ENCODE measurements at places on chromosomes 5 and 9.
A peak's percentile ranks its signal among the peaks of the same experiment; 100 is the strongest.

- no peak for DNase-seq
Measured at GRCh38 chr9:93114984-93115335, 18.9 kb downstream of the CARD19 start.

- no peak for DNase-seq
Measured at GRCh38 chr5:72537166-72537565, 30.0 kb upstream of the ZNF366 start.

GRCh38 chr9:97673922-97674321 is 23.2 kb downstream of the XPA start:
- no peak for DNase-seq

DNA sequence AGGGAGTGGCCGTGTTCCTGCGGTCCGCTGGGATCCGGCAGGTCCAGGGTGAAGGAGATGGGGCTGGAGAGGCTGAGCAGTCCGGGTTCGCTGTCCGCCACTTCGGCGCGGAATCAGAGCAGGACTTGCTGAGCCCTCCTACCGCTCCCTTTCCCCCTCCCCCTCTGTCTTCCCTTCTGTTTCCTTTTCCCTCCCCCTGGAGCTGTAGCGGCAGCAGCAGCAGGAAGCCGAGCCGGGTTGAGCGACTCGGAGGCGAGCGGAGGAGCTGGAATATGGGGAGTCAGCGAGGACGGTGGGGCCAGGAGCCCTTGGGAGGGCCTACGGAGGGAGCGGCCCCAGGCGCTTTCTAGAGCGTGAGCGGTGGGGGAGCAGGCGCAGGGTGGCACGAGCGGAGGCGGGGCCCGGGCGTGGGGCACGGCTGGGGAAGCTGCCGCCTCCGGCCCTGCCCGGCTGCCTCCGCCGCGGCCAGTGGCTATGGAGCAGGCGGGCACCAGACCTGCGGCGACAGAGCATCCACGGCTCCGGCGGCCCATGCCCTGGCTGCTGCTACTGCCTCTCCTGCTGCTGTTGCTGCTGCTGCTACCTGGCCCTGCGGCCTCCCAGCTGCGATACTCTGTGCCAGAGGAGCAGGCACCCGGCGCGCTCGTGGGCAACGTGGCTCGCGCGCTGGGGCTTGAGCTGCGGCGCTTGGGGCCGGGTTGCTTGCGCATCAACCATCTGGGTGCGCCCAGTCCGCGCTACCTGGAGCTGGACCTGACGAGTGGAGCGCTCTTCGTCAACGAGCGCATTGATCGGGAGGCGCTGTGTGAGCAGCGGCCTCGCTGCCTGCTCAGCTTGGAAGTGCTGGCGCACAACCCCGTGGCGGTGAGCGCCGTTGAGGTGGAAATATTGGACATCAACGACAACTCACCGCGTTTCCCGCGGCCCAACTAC is at the start of gene PCDHAC2:
Gene PCDHAC2, plus strand, starts transcription at position 184 of the 933 bp plus-strand sequence. Its CDS starts 291 bp downstream, at position 475.
- DNase-seq, result no peak

DNA sequence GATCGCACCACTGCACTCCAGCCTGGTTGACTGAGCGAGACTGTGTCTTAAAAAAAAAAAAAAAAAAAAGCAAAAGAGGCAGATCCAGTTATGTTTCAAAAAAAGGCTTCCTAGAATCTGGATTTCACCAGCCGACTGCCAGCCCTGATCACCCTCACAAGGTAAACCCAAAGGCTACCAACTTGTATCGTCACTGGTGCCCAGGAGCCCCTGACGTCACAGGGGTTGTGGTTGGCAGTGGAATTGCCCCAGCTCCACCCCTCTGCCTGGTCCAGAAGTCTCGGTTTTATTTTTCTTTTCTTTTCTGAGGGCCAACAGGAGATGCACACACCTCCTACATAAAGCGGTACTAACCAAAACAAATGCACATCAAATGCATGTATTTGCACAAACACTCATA is 6.0 kb upstream of the LMX1B start:
- DNase-seq, result no peak

DNA sequence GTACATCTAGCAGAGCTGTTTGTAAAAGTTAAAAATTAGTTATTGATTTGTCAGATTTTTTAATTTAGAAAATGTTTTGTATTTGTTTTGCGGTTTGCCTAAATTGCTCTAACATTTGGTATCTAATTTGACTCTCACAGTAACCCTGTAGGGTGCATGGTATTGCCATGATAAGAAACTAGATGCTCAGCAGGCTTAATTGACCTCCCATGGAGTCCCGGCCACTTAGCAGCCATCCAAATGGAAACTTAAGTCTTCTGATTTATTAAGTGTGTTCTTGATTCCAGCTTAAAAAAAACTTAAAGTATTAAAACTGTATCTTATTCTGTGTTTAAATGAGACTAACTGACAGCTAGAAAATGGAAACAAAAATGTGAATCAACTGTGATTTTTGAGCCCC is 54.5 kb downstream of the CAST start:
- DNase-seq, result no peak

GRCh38 chr5:117803533-117803932 is 1184.8 kb downstream of the DTWD2 start:
- no peak for DNase-seq

- no peak for DNase-seq
Measured at GRCh38 chr5:93580927-93581445, at the start of gene NR2F1-AS1. TSS of gene NR2F1-AS1 (minus strand) at chr5:93581219.

- no peak for DNase-seq
Measured at GRCh38 chr9:117757561-117758190, 53.5 kb downstream of the TLR4 start.

DNA sequence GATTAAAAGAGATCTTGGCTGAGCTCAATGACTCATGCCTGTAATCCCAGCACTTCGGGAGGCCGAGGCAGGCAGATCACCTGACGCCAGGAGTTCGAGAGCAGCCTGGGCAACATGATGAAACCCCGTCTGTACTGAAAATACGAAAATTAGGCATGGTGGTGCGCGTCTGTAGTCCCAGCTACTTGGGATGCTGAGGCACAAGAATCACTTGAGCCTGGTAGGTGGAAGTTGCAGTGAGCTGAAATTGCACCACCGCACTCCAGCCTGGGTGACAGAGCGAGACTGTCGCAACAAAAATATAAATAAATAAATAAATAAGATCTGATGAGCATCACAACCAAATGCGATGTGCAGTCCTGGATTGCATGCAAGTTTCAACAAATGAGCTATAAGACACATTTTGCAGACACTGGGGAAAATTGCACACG is 8.7 kb upstream of the ENG start:
- no peak for DNase-seq

DNA sequence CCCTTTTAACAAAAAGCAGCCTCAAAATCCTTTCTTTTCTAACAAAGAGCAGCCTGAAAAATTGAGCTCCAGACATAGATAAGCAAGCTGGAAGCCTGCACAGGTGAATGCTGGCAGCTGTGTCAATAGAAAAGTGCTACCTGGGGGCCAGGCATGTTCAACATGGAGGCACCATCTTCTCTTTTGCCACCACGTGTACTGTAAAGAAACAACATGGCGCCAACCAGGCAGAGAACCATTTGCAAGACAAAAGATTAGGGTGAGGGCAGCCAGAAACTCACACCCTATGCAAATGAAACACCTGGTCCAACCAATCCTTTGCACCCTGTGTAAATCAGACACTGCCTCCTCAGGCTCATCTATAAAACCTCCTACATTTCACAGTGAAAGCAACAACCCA is 96.0 kb downstream of the ACTL7B start:
- no peak for DNase-seq

- no peak for DNase-seq
Measured at GRCh38 chr9:2299156-2299842, 284.2 kb downstream of the SMARCA2 start.

GRCh38 chr5:108636135-108636853 is 111.4 kb upstream of the FER start:
- DNase-seq, result no peak

GRCh38 chr9:137749511-137749910 is 128.1 kb upstream of the CACNA1B start:
- DNase-seq, result no peak

DNA sequence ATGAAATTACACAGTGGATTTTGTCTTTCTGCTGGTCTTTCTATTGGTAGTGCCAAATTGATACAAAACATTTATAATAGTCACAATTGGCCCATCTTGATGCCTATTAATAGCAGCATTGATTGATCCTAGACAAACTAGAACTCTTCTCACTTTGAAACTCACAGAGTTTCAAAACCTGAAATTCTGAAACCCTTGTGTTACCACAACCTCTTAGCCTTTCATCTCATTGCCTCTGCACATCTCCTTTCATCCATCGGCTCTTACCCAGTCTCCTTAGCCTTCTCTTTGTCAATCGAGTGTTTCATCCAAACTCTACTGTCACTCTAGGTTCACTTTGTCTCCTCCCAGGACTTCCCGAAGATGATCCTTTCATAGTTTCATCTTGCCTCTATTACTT is 22.1 kb downstream of the PLPPR1 start:
- no peak for DNase-seq

DNA sequence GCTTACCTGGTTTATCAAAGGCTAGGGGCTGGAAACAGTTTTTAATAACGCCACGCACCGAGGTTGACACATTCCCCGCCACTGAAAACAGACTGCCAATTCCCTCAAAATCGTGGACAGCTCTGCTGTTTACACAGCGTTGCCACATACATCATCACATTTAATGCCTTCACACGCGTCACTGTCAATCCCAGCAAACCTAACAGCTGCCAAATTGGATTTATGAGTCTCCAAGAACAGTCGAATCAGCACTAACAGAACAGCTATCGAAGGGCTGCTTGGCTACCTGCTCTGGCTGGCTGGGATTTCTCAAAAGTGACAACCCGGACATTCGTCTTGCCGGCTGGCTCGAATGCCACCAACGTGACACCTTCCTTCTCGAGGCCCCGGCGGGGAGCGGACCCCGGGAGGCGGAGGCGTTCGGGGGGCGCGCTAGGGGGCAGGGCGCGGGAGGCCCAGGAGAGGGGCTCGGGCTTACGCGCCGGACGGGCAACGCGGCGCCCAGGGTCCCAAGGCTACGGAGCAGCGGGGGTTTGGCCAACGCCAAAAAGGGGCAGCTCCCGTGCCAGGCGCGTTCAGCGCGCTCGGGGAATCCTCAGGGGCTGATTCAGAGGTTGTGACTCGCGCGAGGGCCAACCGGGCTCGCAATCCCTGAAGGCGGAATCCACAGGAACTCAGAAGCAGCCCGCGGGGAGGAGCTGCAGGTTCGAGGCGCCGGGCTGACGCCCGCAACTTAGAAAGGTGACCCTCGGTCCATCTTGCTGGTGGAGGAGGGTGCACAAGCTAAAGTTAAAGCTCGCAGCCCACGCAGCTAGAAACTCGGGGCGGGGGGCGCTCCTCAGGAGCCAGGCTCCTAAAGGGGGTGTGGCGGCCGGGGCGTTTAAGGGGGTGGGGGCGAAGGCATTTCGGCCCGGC is 1.2 kb downstream of the CDC14B start:
- DNase-seq, result no peak

GRCh38 chr5:80755626-80756025 is 100.8 kb upstream of the DHFR start:
- DNase-seq, result peak; percentile 76

GRCh38 chr5:35182910-35183535 is 47.3 kb downstream of the PRLR start:
- DNase-seq, result peak; percentile 4

DNA sequence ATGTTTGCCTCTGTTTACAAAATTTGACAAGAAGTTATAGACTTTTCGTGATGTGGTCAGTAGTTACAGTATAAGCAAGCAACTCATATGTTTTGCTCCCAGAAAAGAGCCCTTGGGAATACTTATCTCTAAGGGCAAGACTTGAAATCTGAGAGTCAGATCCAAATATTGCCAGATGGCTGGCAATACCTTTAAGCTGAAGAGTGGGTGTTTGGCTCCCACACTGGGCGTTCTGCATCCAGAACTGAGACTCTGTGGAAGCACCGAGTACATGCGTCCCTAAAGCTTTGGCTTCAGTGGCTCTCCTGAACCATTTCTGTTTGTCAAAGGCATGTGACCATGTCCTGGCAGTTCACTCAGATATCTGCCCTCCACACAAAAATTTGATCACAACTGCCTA is 194.1 kb downstream of the DCP2 start:
- DNase-seq, result no peak

DNA sequence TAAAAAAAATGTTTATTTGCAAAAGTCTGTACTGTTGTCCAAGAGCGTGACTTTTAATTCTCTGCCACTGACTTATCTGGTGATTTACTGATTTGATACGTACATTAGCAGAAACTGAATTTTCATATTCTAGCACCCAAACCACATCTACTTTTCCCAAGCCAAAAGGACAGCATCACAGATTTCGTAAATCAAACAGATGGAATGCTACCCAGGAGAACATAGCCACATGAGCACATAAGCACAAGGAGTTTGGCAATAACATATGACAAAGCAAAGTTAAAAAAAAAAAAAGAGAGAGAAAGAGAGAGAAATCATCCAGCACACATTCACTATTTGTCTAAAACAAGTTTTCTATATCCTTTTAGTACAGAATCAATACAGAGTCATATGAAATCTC is 83.7 kb downstream of the HINT1 start:
- DNase-seq, result no peak

DNA sequence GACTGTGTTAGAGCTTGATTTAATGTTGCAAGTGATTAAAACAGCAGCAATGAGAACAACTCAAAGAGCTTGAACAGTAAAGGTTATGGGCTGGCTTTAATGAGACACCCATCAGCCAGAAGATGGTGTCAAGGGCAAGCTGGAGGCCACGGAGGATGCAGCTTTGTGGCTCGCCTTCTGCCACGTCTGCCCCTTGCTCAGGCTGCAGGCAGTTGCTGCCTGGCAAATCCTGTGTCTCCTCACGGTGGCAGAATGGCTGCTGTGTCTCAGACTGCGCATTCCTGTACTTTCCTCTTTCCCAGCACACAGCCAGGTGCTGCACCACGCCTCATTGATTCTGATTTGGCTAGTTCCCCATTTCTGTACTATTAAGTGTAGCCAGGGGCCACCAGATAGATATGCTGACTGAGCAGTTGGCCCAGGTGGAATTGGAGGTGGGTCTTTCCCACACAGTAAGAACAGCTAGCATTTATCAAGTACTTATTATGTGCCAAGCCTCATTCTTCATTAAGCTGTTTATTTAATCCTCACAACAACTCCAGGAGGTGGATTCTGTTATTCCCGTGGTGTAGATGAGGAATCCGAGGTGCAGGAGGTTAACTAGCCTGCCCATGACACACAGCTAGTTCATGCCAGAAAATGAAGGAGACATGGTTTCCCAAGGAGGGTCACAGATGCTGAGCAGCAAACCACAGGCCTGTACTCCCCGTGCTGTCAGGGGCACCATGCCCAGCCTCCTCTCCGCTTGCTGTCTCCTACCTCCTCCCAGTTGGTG is 3.5 kb downstream of the NXNL2 start:
- DNase-seq, result no peak

All from CD4-positive, alpha-beta T cell treated with Interleukin-17A for 1 hour (primary cell).